ENCODE measurements at places on chromosomes 12 and 14. TPM values are rescaled to one million over a fixed set of nuclear protein-coding genes. Genes with fewer than 3 reads are reported as not detected.

TPH2 gene
- polyA plus RNA-seq: not detected

KRT86 gene
- polyA plus RNA-seq: not detected

ACOT2 gene
- 25.0 TPM for polyA plus RNA-seq

ZNF605 gene
- polyA plus RNA-seq: 3.6 TPM

CD163 gene
- polyA plus RNA-seq: 0.24 TPM

FOXM1 gene
- polyA plus RNA-seq: 0.88 TPM

KRT73 gene
- not detected for polyA plus RNA-seq

FLRT2 gene
- polyA plus RNA-seq: not detected

AICDA gene
- 2.1 TPM for polyA plus RNA-seq

CLEC6A gene
- polyA plus RNA-seq: not detected

TOMM20L gene
- not detected for polyA plus RNA-seq

NKX2-1 gene
- not detected for polyA plus RNA-seq

PRH2 gene
- not detected for polyA plus RNA-seq

CLEC14A gene
- polyA plus RNA-seq: not detected

SLC48A1 gene
- polyA plus RNA-seq: 21.7 TPM

CCDC175 gene
- not detected for polyA plus RNA-seq
